Peyer's patch (tissue), 4 donors: ENCODE measurements at places on chromosomes 7 and 10. TPM values are rescaled to one million over a fixed set of nuclear protein-coding genes. Genes with fewer than 3 reads are reported as not detected.

GPR15LG gene
- total RNA-seq, result 83.2 TPM

NPY gene
- not detected for total RNA-seq

FRMPD2 gene
- not detected for total RNA-seq

SPDYE6 gene
- not detected for total RNA-seq

LIPM gene
- not detected for total RNA-seq
